ENCODE measurements at places on chromosomes 7 and 10. TPM values are rescaled to one million over a fixed set of nuclear protein-coding genes. Genes with fewer than 3 reads are reported as not detected.

GRCh38 chr10:60399328-60399727 is 9.7 kb upstream of the ANK3 start:
- H3K36me3 ChIP-seq = no peaks in the 10 kb centered on the region
- H3K4me3 ChIP-seq = no peak overlapping the region
- no peak overlapping the region for H3K27ac ChIP-seq
- H3K27me3 ChIP-seq = no peaks in the 10 kb centered on the region
- no peak for DNase-seq

GRCh38 chr7:141686074-141686473 is 15.9 kb downstream of the DENND11 start:
- no peaks in the 10 kb centered on the region for H3K27me3 ChIP-seq
- no peak for DNase-seq
- H3K4me3 ChIP-seq = no peak overlapping the region
- H3K4me1 ChIP-seq = no peaks in the 10 kb centered on the region

DNA sequence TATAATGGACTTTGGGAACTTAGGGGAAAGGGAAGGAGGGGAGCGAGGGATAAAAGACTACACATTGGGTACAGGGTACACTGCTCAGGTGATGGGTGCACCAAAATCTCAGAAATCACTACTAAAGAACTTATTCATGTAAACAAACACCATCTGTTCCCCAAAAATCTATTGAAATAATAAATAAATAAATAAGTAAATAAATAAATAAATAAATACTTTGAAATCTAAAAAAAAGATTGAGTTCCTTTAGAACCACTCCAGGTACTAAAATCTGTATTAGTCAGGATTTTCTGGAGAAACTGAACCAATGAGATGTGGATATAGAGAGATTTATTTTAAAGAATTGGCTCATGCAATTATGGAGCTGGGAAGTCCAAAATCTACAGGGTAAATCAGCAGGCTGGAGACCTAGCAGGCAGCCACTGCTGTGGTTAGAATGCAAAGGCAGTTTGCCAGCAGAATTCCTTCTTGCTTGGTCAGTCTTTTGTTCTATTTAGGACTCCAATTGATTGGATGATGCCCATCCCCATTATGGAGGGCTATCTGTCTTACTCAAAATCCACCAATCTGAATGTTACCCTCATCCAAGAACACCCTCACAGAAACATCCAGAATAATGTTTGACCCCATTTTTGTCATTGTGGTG is 8.9 kb downstream of the IGFBP1 start:
- no peaks in the 10 kb centered on the region for H3K36me3 ChIP-seq
- DNase-seq = no peak
- no peak overlapping the region for H3K4me3 ChIP-seq
- H3K4me1 ChIP-seq = no peaks in the 10 kb centered on the region

- no peaks in the 10 kb centered on the region for H3K4me1 ChIP-seq
- no peak overlapping the region for H3K4me3 ChIP-seq
- no peak overlapping the region for H3K27ac ChIP-seq
Observed at GRCh38 chr7:25485026-25485425, 256.7 kb upstream of the NPVF start.

DNA sequence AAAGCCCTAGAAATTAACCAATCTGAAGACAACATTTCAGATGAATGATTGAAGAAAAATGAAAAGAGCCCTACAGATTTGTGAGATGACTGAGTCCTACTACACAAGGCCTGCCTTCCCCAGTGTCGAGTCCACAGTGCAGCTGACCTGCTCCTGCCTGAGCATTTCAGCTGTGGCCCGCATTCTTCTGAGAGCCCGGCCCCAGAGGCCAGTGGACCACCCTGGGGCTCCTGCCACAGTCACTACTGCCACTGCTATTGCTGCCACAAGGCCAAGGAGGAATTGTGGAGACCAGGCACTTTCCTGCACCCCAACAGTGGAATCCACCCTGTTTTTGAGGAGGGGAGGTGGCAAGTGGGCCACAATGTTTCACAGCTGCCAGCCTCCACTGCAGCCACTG is 19.6 kb upstream of the ZNF735 start:
- H3K36me3 ChIP-seq = no peaks in the 10 kb centered on the region
- no peak overlapping the region for H3K27ac ChIP-seq
- H3K27me3 ChIP-seq = no peaks in the 10 kb centered on the region
- DNase-seq = no peak
- H3K4me3 ChIP-seq = no peak overlapping the region
- H3K4me1 ChIP-seq = peaks cover 6% of the 10 kb centered on the region

DNA sequence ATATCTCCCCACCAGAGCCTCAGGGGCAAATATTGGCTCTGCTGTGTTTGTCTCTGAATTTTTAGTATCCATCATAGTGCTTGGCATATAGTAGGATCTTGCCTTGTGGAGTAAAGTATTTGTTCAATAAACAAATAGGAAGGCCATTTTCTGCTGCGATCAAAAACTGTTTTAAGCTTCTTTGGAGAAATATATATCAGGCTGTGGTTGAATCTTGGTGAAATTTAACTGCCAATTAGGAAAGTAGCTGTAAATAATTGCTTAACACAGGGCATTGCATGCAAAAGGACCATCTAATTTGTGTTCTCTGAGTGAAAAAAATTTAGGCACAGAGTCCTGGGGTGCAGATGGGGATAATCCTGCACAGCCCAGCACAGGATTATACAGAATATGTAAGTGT is 15.1 kb downstream of the VCL start:
- H3K36me3 ChIP-seq = no peaks in the 10 kb centered on the region
- no peak overlapping the region for H3K4me3 ChIP-seq
- H3K27ac ChIP-seq = peak overlapping the region; percentile 13
- peaks cover 86% of the 10 kb centered on the region for H3K4me1 ChIP-seq

DNA sequence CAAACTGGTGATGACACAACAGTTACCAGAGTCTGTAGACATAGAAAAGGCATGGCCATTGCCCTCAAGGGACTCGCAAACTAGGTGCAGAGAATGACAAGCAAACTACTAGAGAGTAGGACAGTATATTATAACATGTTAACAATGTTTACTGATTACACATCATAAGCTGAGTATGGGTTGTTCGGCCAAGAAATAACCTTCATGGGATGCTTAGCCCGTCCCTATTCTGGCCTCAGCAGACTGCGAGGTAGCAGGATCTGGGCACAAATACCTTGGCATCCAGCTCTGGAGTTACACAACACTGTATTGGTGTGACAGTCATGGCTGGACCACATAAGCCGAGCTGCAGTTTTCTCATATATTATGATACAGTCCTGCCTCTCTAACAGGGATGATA is 51.4 kb downstream of the ABCB4 start:
- no peak overlapping the region for H3K4me3 ChIP-seq
- DNase-seq = no peak
- no peaks in the 10 kb centered on the region for H3K4me1 ChIP-seq
- no peaks in the 10 kb centered on the region for H3K36me3 ChIP-seq
- H3K27me3 ChIP-seq = no peaks in the 10 kb centered on the region

GRCh38 chr10:70982443-70982842 is 94.1 kb upstream of the PCBD1 start:
- no peak overlapping the region for H3K27ac ChIP-seq
- H3K4me3 ChIP-seq = no peak overlapping the region

- H3K27ac ChIP-seq = peak overlapping the region; percentile 52
- DNase-seq = no peak
- no peaks in the 10 kb centered on the region for H3K27me3 ChIP-seq
- H3K4me3 ChIP-seq = no peak overlapping the region
Observed at GRCh38 chr7:101950450-101951119, 133.2 kb downstream of the CUX1 start.

- no peak for DNase-seq
- no peak overlapping the region for H3K4me3 ChIP-seq
- no peak overlapping the region for H3K27ac ChIP-seq
Observed at GRCh38 chr10:95896071-95896850, 11.5 kb upstream of the CC2D2B start.

GRCh38 chr7:90596671-90597562 is 796 bp downstream of the CDK14 start:
- peak overlapping the region; percentile 84 for H3K4me3 ChIP-seq
- DNase-seq = no peak
- no peaks in the 10 kb centered on the region for H3K27me3 ChIP-seq
- no peaks in the 10 kb centered on the region for H3K36me3 ChIP-seq
- H3K4me1 ChIP-seq = no peaks in the 10 kb centered on the region

GRCh38 chr10:94363251-94363565 is 469 bp upstream of the NOC3L start:
- peak overlapping the region; percentile 78 for H3K27ac ChIP-seq
- DNase-seq = no peak
- H3K4me3 ChIP-seq = peak overlapping the region; percentile 88

GRCh38 chr10:100579261-100580090 is 43.7 kb downstream of the HIF1AN start:
- H3K27me3 ChIP-seq = peaks cover 41% of the 10 kb centered on the region
- H3K36me3 ChIP-seq = no peaks in the 10 kb centered on the region
- peak; percentile 82 for DNase-seq
- no peak overlapping the region for H3K4me3 ChIP-seq
- H3K27ac ChIP-seq = no peak overlapping the region

DNA sequence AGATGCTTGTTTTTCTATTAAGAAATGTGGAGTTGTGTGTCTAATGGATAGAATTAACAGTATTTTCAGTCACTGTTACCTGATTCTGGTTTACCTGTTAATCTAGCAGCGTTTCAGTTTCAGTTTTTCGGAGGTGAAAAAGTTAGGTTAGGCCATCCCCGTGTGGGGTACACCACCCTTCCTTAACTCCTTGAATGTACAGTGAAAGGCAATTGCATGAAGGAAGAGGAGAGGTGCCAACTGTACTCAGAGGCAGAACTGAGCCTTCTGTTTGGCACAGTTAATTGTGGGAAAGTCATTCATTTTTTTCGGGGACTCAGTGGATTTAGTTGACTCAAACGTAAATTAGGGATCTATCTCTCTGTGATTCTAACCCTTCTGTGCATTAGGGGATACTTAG is 35.5 kb downstream of the RPA3 start:
- no peak overlapping the region for H3K27ac ChIP-seq
- no peak overlapping the region for H3K4me3 ChIP-seq
- H3K27me3 ChIP-seq = no peaks in the 10 kb centered on the region
- peaks cover 21% of the 10 kb centered on the region for H3K4me1 ChIP-seq
- no peak for DNase-seq
- no peaks in the 10 kb centered on the region for H3K36me3 ChIP-seq

DNA sequence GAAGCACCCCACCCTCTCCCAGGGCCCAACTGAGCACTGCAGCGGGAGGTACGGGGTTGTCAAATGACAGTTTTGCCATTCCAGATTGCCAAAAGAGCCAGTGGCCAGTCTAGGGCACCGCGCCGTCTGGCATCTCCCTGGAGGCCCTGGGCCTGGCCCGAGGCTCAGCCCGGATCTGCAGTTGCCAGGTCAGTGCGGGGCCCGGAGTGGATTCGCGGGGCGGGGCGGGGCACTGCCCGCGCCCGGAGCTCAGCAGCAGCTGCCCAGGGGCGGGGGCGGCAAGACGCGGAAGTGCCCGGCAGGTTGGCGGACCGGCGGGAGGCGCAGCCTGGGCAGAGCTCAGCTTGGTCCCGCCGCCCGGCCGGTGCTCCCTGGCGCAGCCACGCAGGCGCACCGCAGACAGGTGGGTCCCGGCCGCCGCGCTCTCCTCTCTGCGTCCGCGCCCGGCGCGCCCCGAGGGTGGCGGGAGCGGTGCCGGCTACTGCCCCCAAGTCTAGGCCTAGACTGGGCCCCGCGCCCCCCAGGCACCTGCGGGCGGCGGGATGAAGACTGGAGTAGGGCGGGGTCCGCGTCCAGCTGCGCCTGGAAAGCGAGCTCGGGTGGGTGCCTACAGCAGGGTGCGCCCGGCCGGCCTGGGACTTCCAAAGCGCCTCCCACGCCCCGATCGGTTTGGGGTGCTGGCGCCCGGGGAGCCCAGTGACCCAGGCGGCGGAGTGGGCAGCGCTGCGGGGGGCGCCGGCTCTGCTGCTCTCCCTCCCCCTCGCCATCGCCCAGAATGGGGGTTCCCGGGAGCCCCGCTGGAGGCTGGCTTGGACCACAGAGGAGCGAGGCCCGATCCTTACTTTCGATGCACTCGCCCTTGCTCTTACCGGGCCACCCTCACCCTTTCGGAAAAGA is at the start of gene IRF5:
Gene IRF5, plus strand, starts transcription at position 281 of the 897 bp plus-strand sequence. CDS start 4,155 bp downstream, outside the sequence.
- peak within 1 kb of the TSS; percentile 41 for H3K27ac ChIP-seq
- H3K36me3 ChIP-seq = no peaks in the 10 kb centered on the region
- H3K4me3 ChIP-seq = peak within 1 kb of the TSS; percentile 68
- DNase-seq = no peak
- peaks cover 10% of the 10 kb centered on the region for H3K27me3 ChIP-seq

DNA sequence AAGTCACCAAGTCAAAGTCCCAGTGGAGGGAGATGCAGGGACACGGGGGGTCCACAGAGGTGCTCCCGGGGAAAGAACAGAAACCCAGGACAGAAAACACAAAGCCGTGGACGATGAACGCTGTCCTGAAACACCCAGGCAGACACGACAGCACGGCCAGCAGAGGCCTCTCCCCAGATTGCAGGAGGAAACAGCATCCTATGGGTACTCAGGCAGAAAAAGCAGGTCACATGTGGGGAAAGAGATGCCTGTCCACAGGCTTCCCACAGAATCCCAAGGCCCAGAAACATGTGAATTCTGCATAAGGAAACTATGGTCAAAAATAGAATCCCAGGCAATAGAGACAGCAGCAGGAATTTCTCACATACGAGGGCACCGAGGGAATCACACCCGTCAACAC is 53.6 kb upstream of the ADGRA1 start:
- no peak overlapping the region for H3K27ac ChIP-seq
- no peaks in the 10 kb centered on the region for H3K27me3 ChIP-seq

DNA sequence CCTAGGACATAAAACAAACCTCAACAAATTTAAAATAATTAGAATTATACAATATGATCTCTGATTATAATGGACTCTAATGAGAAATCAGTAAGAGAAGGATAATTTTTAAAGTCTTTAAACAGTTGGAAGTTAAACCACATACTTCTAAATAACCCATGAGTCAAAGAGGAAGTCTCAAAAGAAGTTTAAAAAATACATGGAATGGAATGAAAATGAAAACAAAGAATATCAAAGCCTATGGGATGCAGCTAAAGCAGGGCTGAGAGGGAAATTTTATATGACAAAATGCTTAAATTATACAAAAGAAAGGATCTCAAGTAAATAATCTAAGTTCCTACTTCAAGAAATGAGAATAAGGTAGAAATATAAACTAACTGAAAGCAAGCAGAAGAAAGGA is 460.5 kb downstream of the RPS24 start:
- no peaks in the 10 kb centered on the region for H3K4me1 ChIP-seq
- H3K27ac ChIP-seq = no peak overlapping the region
- no peak for DNase-seq
- H3K4me3 ChIP-seq = no peak overlapping the region
- no peaks in the 10 kb centered on the region for H3K27me3 ChIP-seq
- no peaks in the 10 kb centered on the region for H3K36me3 ChIP-seq

HECW1 gene
- total RNA-seq = 0.42 TPM

ECHDC3 gene
- 16.0 TPM for total RNA-seq

IKZF1 gene
- 3.6 TPM for total RNA-seq

THSD7A gene
- 2.8 TPM for total RNA-seq

MRLN gene
- not detected for total RNA-seq

MLXIPL gene
- 9.6 TPM for total RNA-seq

TRIM50 gene
- total RNA-seq = not detected

UFSP1 gene
- 2.1 TPM for total RNA-seq

ZNF212 gene
- total RNA-seq = 8.8 TPM

MALSU1 gene
- total RNA-seq = 39.0 TPM

TMEM196 gene
- total RNA-seq = not detected

HK1 gene
- total RNA-seq = 188 TPM

AZGP1 gene
- 3.4 TPM for total RNA-seq

CCDC172 gene
- not detected for total RNA-seq

CBLL1 gene
- 67.3 TPM for total RNA-seq

TMEM229A gene
- not detected for total RNA-seq

RTKN2 gene
- total RNA-seq = not detected
